ENCODE measurements at places on chromosomes 16 and 17.
A peak's percentile ranks its signal among the peaks of the same experiment; 100 is the strongest.

DNA sequence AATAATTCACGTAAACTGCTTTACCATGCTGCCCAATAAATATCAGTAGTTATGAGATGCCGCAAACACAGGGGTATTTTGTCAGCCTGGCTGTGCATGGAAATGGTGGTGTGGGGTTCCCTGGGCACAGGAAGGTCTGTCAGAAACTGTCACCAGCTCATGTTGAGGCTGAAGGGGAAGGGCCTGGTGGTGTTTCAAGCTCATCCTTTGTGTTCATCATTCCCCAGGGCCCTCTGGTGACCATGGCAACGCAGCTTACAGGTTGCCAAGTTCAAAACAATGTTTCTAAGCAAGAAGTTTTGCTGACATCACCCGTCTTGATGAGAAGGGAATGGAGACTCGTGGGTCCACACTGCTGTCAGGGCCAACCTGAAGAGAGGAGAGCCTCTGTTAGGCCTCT, 348.9 kb upstream of the C16orf82 start:
- no peak for DNase-seq

- DNase-seq = peak; percentile 75
These were observed 14.6 kb upstream of the CSNK1D start for GRCh38 chr17:82287868-82288801.

DNA sequence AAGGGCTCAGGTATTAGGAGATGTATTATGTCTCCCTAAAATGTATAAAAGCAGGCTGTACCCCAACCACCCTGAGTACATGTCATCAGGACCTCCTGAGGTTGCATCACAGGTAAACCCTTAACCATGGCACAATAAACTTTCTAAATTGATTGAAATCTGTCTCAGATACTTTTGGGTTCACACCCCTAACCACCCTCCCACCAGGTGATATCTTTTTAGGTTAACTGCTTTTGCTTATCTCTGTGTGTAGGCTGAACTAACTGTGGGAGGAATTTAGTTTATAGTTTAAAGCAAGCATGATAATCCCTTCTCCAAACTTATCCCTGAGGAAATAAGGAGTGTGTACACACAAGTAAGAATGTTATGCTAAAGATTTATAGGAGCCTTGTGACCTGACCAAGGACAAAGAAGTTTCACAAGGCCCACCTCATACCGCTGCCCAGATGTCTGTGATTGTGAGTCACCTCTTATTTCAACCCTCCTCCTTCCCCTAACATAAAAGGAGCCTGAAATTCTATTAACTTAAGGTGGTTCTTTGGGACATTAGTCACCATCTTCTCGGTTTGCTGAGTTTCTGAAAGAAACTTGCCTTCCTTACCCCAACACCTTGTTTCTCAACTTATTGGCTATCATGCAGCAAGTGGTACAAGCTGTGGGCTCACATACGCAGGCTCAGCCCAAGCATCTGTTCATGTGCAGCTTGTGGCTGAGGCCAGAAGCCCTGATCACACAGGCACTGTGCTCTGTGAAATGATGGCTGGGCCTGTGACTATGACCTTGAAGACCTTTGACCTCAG, 11.3 kb downstream of the PRSS22 start:
- no peak for DNase-seq

DNA sequence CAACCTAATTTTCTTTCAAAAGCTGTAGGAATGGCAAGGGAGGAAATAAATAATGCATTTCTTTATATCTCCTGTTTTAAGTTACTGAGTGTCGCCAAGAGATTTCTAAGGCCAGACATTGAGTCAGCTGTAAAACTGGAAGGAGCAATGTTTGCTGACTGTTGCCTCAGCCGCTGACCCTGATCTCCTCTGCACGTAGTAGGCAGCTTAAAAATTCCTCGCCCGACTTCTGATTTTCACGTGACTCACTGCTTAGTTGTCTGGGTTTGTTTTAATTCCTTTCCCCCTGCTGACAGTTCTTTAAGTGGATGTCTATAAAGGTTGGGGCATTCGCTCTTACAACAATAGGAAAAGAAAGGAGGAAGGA, 100.6 kb downstream of the WWOX start:
- no peak for DNase-seq

DNA sequence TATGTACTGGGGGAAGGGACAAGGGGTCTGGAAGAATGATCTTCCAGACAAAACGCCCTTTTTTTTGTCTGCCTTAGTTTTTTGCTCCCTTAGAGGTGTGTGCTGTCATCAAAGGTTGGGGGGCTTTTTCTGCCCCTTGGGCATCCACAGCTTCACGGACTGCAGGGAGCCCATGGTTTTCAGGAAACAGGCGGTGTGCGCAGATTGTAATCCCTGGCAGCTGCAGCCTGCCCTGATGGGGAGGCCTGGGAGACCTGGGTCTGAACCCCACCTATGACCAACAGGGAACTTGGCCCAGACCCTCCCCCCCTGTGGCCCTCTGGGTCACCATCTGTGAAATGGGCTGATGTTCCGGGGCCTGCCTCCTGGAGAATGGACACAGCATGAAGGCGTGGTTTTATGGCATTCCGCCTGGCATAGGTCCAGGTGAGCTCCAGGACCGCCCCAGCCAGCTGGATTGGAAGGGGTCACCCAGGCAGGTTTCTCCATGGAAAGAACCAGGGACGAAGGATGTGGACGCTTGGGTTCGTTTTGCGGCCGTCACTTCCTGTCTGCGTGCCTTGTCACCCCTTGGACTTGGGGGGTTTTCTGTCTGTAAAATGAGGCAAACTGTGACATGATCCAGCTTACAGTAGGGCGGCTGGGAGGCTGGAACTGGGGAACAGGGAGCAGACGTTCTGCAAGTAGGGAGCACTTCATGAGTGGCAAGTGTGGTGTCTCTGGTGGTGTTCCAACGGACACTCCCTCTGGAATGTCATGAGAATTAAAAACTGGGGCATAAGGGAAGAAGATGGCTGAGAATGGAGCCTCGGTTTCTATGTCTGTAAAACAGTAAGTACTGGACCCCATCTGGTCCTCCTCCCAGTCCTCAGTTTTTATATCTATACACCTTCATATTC, 1.5 kb downstream of the CPNE2 start:
- no peak for DNase-seq

GRCh38 chr16:80610481-80611156, 69.8 kb downstream of the DYNLRB2 start:
- no peak for DNase-seq

- DNase-seq = peak; percentile 7
These were observed 10.8 kb downstream of the SSH2 start for GRCh38 chr17:29918922-29919856.

DNA sequence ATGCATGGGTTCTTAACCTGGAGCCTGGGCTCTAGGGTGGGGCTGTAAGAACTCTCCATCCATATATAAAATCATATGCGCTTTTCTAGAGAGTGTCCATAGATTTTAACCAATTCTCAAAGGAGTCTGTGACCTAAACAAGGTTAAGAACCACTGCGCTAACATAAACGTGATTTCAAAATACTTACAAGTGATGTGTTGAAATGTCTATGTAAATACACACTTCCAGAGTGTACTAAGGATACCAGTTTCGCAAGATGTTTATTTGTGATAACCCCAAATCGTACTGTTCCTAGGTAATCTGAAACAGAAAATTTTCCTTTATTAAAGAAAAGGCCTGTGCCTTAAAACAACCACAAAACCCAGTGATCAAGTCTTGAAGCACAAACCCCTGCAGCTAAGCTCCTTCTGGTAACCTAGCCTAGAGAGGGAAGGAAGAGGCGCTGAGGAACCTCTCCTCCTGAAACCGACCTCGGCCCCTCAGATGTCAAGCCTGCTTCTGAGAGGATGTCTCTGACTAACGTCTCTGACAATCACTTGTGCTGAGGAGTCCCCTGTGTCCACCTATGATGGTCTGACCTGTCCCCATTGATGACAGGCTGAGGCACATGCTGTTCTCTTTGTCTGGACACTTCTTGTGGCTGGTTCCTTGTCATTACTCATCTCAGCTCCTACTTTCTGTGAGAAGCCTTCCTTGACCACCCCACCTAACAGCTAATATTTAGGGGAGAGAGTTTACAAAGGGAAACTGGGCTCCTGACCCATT, 32.2 kb downstream of the SNN start:
- no peak for DNase-seq

DNA sequence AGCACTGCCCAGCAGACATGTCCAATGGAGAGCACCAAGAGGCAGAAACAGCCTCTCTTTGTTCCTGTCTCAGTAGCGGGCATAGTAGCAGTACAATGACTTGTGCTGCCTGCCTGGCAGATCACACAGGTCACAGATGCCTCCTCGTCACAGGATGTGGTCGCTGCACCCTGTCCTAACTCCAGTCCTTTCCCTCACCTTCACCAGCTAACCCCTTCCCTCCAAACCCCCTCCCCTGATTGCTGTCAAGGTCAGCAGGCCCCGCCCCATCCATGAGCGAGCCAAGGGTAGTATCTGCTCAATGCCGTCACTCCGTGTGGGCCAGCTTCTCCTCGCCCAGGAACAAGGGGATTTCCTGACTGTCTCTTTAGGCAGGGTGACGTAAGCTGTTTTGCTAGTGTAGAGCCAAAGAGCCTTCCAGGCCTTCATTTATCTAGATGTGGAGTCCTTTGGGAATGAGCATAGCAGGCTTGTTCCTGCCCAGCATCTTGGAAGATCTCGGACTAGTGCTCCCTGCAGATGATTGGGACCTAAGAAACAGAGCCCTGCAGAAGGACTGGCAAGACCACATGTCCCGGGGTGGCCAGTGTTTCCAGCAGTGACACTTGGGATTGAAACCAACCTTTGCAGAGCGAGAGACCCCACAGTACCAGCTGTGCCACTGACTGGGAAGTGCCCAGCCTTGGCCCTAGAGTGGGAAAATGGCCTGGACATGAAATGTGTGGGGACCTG, 75.9 kb upstream of the TNRC6C start:
- no peak for DNase-seq

GRCh38 chr16:85090873-85091521, 21.3 kb downstream of the CIBAR2 start:
- no peak for DNase-seq

DNA sequence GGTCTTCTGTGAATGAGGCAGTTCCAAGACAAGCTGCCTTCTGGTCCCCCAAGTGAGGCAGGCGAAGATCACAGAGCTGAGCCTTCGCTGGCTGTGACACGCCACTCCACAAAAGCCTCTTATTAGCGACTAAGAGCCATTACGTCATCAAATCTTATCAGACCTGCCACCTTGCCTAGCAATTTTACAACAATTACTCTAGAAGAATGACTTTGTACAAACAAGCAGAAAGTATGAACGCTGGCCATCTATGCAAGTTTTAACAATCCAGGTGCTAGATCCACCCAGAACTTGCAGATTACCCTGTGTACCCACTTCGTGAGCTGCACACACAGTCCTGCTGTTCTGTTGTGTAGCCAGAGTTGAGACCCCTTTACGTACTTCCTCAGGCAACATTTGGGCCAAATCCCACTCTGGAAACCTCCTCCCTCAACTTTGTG, 3.8 kb upstream of the ICAM2 start:
- DNase-seq = no peak

DNA sequence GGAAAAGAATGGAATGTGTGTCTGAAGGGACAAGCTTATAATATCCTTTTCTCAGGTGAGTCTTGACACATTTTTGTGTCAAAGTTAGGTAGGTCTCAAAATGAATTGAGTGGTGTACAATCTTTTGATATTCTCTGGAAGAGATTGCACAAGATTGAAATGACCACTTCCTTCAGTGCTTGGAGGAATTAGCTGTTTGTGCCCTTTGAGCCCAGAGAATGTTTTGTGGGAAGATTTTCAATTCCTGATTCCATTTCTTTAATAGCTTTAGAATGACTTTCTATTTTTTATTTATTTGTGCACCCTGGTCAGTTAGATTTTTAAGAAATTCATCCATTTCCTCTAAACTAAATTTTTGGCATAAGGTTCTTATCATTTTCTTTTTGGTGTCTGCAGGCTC, 1.6 kb upstream of the CCL13 start:
- no peak for DNase-seq

- no peak for DNase-seq
These were observed 87.9 kb downstream of the TANGO6 start for GRCh38 chr16:68931196-68931595.

GRCh38 chr16:53152329-53152728, 97.5 kb downstream of the CHD9 start:
- DNase-seq = no peak

GRCh38 chr17:79171188-79171587, 96.6 kb downstream of the ENGASE start:
- DNase-seq = peak; percentile 68

GRCh38 chr17:57489321-57489720, 233.0 kb downstream of the MSI2 start:
- DNase-seq = no peak

GRCh38 chr17:60134396-60135150, 15.2 kb upstream of the CA4 start:
- no peak for DNase-seq

GRCh38 chr17:60471451-60471850, 49.2 kb downstream of the CHCT1 start:
- no peak for DNase-seq

GRCh38 chr16:11217651-11218603, 38.1 kb downstream of the SOCS1 start:
- DNase-seq = no peak

GRCh38 chr16:48583075-48584065, 26.6 kb downstream of the N4BP1 start:
- peak; percentile 17 for DNase-seq

Data from G401 (cell line).